NCI-H460 (cell line): ENCODE measurements at places on chromosomes 16 and 17.

GRCh38 chr17:58253082-58253481 lies 14.7 kb downstream of the LPO start:
- no peak for DNase-seq

- DNase-seq: no peak
Observed at GRCh38 chr17:36932694-36933511, 4.4 kb upstream of the LHX1 start.

- no peak for DNase-seq
Observed at GRCh38 chr17:81341516-81342268, 46.6 kb upstream of the SLC38A10 start.

DNA sequence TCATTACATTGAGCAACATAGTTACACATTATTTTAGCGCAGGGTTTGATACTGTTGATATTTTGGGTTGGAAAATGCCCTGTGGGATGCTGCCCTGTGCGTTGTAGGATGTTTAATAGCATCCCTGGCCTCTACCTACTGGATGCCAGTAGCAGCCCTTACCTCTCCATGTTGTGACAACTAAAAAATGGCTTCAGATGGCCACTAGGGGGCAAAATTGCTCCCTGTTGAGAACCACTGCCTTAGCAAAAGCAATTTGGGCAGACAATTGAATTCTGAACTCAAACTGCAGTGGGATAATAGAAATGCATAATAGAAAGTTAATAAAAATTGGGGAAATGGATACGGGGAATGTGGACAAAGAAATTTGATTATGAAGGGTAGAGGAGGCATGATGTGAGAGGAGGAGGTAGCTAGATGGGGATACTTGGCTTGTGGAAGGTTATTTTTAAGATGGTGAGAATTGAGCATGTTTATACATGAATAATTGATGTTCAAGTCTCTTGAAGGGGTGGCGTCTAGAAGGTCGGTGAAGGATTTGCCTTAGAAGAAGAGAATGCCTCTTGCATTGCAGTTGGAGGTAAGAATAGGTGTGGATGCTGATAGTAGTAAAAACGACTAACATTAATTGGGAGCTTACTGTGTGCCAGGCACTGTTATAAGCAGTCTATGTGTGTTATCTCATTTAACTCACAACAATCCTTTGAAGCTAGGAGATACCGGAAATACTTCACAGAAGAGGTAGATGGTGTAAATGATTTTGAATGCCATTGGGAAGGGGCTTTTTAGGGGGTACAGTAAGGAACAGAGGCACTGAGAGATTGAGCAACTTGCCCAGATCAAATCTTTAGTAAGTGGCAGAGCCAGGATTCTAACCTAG lies 19.0 kb downstream of the HEATR9 start:
- peak; percentile 70 for DNase-seq

DNA sequence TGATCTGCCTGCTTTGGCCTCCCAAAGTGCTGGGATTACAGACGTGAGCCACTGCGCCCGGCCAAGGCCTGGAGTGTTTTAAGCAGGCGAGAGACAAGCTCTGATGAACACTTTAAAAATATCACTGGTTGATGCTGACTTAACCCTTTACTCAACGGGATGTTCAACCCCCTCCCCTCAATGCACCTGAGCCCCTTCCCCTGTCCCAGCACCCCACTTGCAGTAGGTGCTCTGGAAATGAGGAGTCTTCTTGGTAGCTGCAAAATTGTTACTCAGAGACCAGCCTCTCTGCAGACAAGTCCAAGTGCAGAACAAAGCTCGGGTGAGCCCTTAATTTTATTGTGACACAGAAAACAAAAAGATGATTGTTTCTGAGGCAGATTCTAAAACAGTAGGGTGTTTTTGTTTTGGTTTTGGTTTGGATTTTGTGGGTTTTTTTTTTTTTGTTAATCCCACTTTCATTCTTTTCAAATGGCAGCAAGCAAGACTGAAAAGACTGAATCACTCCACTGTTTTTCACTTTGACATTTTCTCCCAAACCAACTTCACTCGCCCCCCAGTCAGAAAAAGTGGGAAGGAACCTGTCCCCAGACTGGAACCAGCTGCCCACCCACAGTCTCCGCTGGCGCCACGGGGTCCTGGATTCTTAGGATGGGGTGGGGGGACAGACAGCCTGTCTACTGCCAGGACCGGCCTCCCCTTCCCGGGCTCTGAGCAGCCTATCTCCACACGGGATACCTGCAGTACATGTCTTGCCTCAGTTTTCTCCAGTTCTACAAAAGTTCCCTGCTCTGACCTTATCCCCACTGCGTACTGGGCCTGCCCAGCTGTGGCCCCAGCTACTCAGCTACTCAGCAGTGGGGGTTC lies 5.2 kb upstream of the PLLP start:
- no peak for DNase-seq

DNA sequence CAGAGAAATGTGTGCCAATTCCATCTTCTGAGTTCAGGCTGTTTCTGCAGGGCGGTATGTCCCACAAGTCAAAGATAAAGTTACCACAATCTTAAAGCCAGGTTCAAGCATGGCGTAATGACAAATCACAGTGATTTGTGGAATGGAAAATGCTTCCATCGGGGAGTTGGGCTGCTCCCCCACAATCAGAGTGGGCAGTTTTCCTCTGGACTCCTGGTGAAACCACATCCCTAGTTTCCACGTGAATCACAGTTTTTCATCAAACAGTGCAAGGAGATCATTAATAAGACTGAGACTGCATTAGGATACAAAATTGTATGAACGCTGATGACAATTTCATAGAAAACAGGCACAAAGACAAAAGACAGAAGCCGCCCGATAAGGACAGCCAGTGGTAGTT lies 3.6 kb downstream of the LITAF start:
- DNase-seq: no peak

GRCh38 chr16:73124097-73124652 lies 76.2 kb upstream of the ZFHX3 start:
- no peak for DNase-seq

DNA sequence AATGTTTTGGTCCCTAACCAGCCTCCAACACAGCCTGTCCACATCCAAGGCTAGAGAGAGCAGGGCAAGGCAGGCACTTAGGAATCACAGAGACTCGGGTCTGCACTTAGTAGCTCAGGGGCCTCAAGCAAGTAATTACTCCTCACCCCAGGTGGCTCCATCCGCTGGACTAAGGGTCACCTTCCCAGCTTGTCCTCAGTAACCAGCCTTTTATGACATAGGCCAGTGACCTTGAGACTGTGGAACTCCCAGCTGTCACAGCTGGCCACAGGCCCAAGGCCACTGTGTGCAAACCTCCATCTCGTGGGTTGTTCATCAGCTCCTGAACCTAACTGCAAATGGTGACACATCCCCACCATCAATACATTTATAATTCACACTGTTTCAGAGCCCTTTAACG lies 68.6 kb downstream of the CDYL2 start:
- no peak for DNase-seq

GRCh38 chr16:80303691-80304090 lies 237.1 kb upstream of the DYNLRB2 start:
- no peak for DNase-seq

- no peak for DNase-seq
Observed at GRCh38 chr17:57459286-57459915, 203.1 kb downstream of the MSI2 start.

DNA sequence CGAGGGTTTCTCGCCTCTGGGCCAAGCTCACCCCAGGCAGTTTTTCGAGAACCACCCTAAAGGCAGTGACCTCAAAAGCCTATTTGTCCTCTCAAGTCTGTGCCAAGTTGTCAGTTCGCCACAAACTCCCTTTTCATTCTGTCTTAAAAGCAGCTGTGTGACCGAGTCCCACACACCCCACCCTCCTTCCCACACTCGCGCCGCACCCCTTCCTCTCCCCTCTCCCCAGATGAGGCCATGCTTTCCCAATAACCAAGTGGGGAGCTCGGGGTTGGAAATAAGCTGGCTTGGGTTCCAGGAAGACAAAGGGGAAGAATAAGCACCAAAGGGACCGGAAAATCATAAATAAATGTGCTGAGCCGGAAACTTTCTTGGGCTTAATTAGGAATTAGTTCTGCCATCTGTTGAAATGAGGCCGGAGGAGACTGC lies 36.7 kb downstream of the GRIN2C start:
- no peak for DNase-seq

DNA sequence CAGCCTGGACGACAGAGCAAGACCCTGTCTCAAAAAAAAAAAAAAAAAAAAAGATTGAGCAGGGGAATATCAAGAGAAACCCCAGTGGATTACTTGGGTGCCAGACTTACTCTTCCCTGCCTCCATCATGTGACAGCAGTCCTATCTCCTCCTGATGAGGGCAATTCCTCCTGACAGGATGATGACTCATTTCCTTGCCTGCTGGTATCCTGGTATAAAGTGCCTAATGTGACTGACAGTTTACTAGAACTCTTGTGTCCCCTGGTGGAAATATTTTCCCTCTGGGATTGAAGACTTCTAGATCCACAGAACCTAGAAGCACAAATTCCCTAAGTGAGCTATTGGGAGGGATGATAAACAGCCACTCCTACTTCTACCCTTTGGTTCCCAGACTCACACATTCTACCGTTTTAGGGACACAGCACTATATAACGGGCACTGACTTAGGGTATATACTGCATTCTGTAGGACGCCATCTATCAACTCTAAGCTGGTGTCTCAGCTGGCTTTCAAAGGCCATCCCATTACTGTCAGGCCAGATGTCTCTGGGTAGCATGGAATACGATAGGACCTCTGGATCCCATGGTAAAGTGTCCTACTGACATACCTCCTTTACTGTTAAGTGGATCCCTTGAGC lies 114.6 kb upstream of the MED13 start:
- DNase-seq: peak; percentile 87

DNA sequence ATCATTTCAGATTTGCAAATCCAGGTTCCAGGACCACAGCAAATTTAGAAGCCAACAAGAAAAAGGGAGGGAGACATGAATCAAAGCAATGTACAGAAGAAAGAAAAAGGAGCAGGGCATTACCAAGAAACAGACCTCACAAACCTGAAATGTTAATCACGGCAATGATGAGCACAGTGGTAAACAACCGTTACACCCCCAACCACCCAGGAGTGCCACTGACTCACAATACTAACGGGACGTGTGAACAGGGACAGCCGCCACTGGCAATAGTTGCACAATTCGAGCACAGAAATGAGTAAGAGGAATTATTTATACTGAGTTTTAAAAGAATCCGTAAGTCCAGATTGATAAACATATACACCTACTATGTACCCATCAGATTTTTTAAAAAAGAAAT lies 13.8 kb downstream of the USP22 start:
- DNase-seq: peak; percentile 44

GRCh38 chr16:51085271-51085670 lies 65.8 kb downstream of the SALL1 start:
- no peak for DNase-seq

DNA sequence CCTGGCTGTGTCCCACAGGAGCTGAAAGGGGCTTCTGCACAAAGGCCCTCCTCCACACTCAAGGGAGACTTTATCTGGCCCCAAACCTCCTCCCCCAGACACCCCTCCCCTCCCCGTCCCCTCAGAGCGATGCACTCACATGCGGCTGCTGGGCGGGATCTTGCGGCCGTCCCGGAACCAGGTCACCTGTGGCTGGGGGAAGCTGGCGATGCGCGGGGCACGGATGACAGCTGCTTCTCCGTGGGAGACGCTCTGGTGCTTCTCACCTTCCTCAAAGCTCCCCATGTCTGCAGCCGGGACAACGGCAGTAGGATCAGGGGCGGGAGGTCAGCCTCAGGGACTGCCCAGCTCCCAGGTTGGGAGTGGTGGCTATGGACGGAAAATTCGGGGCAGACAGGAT lies 144.0 kb upstream of the CDC42EP4 start:
- no peak for DNase-seq

- DNase-seq: no peak
Observed at GRCh38 chr17:28906706-28907438, 4.0 kb upstream of the DHRS13 start.

GRCh38 chr17:306536-307294 lies 45.9 kb downstream of the RPH3AL start:
- DNase-seq: no peak

DNA sequence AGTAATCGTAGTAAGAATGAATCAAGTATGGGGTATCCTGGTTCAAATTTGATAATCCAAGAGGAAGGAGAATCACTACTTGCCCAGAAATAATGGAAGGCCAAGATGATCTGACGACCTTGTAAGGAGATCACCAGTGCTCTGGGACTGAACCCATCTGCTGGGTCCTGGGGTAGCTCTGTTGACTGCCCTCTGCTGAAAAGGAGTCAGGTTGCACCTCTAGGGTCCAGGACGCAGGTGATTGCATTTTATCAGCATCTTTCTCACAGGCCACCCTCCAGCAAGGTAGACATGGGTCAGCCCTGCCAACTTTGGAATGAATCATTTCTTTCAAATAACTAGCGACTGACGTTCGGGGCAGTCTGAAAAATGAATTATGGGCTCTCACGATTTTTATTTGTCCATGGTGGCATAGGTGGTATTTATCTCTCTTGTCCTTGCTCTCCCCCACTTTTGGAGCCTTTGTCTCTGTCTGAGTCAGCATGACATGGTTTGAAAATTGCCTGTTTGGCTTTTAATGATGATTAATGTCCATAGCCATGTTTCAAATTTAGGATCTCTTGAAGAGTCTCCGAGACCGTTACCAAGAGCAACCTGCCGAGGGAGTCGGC lies 163.7 kb downstream of the MSI2 start:
- no peak for DNase-seq

DNA sequence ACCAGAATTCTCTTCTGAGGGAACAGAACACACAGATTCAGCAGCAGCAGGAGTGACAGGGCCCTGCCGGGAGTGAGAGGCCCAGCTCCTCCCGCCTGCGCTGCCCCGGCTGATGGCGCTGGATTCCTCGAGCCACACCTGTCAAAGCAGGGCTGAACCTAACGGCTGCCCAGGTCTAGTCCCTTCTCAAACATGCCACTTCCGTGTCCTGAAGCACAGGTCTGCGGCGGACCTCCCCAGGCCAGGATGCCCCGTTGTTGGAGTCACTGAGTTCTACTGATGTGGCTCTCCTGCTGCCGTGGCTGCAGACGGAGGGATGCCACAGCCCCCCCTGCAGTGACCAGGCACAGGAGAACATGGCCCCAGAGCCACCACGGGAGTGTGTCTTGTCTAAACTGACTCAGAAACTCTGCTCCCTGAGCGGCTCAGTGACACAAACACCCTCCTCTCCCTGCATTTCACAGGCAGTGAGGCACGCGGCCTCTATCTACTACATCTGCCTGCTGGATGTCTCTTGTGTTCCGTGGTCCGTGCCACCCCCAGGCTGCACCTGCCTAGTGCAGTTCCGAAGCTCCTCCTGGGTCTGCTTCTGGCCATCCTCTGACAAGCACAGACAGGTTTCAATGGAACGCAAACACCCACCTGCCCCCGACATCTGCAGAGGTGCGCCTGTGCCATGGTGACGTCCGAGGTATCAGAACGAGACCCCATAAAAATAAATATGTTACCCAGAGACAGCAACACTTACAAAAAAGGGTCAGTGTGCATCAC lies 44.7 kb upstream of the DNAH17 start:
- no peak for DNase-seq
